ENCODE measurements at places on chromosomes 1 and 21.

DNA sequence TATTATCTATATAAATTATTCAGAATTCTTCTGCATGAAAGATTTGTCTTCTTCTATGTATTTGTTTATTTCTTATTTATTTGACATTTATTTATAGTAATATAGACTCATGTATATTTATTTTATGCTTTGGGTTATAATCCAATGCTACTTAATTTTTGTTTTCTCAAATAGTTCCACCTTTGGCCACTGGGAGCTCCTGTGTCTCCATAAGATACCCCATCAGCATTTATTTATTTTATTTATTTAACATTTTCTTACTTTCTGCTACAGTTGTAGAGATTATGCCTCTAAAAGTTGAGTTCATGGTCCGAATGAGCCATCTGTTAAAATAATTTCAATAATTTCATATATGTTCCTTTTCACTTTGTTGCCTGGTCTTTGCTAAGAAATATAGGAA is 289.4 kb downstream of the ADGRL2 start:
- no peak for DNase-seq

- no peak for DNase-seq
These were observed 96.6 kb downstream of the PTPN14 start for GRCh38 chr1:214454569-214455396.

DNA sequence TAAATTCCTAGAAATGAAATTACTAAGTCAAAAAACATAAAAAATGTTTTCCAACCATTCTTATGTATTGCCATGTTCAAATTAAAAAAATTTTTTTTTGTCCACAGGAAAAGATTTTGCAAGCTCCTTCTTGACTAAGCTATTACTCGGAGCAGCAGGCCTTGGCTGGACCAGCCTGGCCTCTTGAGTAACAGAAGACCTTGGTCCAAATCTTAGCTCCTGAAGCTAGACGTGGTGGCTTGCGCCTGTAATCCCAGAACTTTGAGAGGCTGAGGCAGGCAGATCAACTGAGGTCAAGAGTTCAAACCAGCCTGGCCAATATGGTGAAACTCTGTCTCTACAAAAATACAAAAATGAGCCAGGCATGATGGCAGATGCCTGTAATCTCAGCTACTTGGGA is 77.6 kb downstream of the CLSTN1 start:
- no peak for DNase-seq

DNA sequence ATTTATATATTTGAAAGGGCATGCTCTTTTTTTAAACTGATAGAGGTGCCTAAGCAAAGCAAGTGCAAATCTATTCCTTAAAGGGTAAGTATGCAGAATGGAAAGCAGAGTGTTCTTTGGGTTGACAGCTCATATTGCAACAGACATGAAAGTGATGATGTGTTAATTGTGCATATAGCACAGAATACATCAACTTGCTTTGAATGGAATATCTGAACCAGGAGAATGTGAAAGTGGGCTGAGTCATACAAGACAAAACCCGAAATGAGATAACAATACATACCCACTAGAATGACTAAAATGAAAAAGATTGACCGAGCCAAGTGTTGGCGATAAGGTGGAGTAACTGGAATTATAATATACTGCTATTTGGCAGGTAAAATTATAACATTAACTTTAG is 4.3 kb downstream of the CR1 start:
- no peak for DNase-seq

DNA sequence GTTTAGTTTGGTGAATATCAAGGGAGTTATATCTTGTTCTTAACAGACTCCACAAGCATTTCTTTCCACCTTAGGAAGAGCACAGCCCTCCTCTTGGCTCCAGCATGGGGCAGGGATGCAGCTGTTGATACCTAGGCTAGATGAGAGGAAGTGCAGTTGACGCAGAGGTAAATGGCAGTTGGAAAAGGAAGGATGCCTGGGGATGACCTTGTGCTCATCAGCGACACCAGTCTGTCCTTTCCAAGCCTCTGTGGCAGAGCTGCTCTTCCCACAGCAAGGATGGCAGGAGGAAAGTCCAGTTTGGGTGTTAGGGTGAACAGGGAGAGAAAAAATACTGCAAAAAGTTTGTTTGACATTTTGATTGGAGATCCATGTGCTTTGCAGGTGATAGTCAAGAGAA is 6.2 kb downstream of the PROX1 start:
- DNase-seq, result no peak

DNA sequence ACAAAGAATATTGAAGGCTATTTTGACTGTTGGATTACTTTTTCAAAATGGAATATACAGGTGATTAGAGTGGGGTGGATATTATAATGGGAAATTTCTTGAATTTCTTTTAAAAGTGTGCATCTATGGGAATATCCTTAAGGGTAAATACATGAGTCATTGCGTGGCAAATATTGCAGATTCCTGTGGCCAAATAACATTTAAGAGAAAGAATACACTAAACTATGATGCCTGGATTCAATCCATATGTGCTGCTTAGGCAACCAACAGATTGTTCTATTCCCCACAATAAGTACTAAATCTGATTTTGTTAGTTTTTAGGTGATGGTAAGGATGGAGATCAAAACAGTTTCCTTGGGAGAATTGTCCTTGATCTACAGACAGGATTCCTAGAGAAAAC is 119.5 kb downstream of the HMCN1 start:
- no peak for DNase-seq

DNA sequence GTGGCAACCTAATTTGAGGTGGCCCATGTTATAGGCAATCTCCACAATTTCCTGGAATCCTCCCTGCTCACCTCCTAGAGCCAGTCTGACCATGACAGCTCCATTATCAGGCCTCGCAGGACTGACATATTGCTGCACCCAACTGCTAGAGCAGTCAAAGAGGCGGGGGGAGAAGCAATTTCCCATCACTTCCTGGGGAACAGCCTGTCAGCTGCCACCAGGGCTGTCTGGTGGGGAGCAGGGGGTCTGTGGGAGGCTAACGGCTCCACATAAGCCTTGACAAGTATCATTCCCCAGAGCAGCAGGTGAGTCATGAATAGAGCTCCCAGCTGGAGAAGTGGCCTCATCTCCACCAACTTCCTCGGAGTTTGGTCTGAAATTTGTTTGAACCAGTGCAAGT is 322.9 kb downstream of the MATN1 start:
- DNase-seq, result no peak

GRCh38 chr1:89721351-89721750 is 88.4 kb downstream of the LRRC8C start:
- DNase-seq, result no peak

DNA sequence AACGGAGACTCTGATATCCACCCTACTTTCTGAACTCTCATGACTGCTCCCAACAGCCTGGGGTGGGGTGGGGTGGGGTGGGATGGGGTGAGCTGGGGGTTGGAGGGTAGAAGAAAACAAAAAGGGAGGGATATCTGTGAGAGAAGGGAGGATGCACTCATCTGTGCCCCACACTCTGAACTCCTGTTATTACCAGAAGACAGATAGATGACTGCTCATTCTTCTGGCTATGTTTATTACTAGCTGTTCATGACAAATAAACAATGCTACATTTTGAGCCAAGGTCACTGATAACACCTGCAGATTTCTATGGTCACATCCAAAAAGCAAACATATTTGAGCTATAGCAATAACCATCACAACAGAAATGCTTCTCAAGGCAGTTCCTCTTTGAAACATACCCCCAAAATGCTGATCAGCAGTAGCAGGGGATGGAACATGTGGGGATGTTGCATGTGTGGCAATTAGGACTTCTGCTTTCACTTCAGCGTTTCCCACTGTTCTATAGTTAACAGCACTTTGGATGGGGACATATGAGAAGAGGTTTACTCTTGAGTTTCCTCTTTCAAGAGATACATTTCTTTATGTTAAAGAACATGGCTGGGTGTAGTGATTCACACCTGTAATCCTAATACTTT is 43.3 kb downstream of the GPR3 start:
- no peak for DNase-seq

- DNase-seq, result no peak
These were observed 45.5 kb downstream of the TOR3A start for GRCh38 chr1:179127163-179127895.

DNA sequence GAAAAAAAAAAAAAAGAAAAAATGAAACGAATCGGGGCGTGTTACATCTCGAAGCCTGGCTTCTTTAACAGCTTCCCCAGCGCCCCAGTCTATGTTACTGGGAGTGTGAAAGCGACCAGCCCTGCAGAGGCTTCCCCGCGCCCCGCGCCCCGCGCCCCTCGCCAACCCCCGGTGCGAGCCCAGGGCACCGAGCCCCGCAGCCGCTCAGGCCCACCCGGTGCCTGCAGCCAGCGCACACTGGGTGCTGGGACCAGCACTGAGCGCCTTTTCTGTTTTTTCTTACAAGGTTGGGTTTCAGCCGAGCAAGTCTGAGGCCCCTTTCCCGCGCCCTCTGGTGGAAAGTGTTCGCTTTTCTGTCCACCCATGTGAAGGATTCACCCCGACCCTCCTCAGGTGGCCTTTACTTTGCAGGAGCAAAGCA is 42.1 kb upstream of the ZNF496 start:
- DNase-seq, result no peak

GRCh38 chr21:35974775-35975174 is 85.6 kb downstream of the SETD4 start:
- DNase-seq, result peak; percentile 74

DNA sequence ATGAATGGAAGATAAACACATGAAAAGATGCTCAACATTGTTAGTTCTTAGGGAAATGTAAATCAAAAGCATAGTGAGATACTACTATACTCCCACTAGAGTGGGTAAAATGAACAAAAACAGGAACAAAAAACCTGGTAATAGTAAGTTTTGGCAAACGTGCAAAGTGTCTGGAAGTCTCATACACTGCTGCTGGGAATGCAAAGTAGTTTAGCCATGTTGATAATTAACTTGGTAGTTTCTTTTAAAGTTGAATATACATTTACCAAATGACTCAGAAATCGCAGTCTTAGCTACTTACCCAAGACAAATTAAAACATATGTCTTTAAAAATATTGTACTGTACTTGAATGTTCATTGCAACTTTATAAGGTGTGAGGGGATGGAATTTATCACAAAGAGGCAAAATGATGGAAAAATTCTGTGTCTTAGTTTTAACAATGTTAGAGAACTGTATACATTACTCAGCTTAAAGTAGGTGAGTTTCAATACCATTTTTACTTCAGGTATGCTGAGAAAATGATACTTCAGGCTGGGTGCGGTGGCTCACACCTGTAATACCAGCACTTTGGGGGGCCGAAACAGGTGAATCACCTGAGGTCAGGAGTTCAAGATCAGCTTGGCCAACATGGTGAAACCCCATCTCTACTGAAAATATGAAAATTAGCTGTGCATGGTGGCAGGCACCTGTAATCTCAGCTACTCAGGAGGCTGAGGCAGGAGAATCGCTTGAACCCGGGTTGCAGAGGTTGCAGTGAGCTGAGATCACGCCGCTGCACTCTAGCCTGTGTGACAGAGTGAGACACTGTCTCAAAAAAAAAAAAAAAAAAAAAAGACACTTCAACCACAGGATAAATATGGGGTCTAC is 102.3 kb downstream of the PDE4B start:
- no peak for DNase-seq

DNA sequence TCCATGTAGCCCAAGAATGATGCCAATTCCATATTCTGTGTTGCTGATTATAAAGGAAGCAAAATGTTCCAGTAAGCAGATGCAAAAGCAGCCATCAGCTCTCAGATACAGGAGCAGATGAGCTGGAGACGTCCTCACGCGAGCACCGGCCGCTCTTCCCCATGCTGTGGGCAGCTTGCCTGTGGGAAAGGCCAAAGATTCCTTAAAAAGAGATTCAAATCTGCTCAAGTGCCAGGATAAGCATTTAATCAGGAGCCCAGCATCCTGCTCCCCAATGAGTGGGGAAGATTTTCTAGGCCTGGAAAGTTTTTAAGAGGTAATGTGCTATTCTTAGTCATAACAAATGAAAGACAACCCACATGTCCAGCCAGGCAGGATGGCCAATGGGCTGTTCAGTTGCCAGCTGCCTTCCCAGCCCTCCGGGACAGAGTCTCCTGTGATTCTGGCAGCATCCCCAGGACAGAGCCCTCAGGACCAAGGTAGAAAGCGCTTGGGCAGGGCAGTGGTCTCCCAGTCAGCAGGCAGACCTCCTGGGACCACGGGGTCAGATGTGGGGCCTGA is 108.2 kb upstream of the TMPRSS2 start:
- no peak for DNase-seq

GRCh38 chr1:91827087-91827458 is 58.9 kb downstream of the TGFBR3 start:
- DNase-seq, result no peak

Measured in DMS79 treated with DMSO at 0.1 percent for 48 hours (cell line).